EH (cell line): ENCODE measurements at places on chromosomes 6 and 20.

DNA sequence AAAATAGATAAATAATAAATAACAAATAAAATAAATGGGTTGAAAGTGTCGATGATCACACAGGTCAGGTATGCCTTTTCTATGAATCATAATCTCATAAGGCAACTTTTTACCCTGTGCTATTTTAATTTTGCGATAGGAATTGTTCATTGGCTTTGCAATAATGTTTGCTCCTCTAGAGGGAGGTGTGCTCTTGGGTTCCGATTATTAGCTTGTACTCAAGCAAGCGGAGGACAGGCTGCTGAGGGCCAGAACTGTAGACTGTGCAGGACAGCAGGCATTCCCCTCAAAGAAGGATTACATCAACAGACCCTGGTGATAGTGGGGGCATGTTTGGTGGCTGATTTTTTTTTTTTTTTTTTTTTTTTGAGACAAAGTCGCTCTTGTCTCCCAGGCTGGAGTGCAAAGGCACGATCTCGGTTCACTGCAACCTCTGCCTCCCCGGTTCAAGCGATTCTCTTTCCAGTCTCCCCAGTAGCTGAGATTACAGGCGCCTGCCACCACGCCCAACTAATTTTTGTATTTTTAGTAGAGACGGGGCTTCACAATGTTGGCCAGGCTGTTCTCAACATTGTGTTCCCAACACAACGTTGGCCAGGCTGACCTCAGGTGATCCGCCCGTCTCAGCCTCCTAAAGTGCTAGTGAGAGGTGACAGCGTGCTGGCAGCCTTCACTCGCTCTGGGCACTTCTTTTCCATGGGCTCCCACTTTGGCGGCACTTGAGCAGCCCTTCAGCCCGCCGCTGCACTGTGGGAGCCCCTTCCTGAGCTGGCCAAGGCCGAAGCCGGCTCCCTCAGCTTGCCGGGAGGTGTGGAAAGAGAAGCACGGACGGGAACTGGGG is 35.6 kb downstream of the RIOK1 start:
- DNase-seq = peak; percentile 48

GRCh38 chr6:129497481-129498441 is 212.2 kb downstream of the ARHGAP18 start:
- DNase-seq = peak; percentile 86

GRCh38 chr6:22601984-22602383 is 32.6 kb downstream of the HDGFL1 start:
- no peak for DNase-seq

- DNase-seq = peak; percentile 83
Measured at GRCh38 chr20:1375515-1375914, 17.3 kb downstream of the FKBP1A start.

GRCh38 chr20:3470627-3471396 is at the start of gene ATRN:
ATRN (plus strand) TSS chr20:3471018; CDS start chr20:3471108, 90 bp downstream.
- DNase-seq = peak; percentile 90

DNA sequence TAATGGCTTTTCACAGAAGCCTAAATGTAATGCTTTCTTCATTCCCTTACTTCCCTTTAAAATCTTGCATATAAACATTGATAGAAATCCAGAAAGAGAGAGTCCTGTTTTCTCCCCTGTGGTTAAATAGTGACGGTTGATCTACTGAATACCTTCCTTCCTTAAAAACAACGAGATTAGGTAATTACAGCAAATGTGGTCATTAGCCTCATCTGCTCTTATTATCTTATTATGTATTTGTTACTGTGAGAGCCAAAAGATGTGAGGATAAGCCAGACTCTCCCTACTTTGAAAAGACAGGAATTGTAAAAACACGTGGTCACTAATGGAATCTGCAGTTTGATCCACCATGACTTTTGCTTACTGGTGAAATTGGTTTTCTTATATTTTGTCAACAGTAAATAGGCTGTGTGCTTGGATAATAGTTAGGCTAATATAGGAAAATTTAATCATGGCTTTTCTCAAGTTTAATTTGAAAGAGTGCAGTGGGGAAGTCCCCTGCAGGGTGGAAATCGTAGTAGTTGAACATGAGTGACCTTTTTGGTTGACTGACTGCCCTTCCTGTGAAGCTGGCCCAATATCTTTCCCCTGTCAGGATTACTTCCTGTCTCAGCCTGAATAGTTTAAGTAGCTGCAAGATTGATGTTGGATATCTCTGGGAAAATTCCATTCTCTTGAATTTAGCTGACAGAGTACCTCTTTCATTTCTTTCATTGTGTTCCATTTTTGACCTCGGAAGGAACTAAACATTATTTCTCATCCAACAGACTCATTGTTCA is 62.8 kb downstream of the JARID2 start:
- DNase-seq = peak; percentile 61

DNA sequence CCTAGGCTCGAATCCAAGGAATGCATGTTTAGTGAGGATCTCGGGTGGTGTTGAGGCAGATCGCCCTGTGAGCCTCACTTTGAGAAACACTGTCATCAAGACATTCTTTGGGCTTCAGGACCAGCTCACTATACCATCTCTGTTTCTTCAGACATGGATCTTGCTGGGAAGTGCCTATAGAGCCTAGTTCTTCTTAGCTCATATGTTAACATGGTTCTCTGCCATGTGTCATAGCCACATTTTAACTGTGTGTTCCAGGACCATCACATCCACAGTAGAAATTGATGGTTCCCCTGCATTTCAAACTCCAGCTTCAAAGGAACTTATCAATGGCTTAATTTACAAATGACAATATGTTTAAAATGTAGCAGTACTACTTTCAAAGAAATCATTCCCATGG is 57.4 kb downstream of the NOX3 start:
- DNase-seq = no peak

DNA sequence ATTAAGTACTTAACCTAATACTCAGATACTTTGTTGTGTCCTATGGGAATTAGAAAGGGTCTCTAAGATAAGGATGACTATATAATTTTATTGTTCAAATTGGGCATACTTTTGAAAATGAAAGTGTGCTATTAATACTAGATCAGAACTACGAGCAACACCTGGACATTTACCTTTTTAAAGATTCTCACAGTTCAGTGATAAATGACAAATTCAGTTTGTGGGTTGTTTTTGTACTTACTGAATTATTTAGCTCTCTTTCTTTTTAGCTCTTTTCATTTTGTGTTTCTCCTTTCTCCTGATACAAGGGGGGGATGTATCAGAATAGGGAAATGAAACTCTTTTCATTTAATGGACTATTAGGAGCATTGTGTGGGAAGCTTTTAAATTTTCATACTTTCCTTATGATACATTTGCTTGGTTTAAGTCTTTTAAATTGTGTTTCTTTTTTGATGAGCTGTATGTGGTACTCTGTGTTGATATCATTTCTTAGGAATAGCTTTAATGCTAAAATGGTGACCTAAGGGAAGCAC is 47.5 kb downstream of the PHF3 start:
- no peak for DNase-seq

GRCh38 chr6:111110036-111110435 is 22.7 kb downstream of the SLC16A10 start:
- DNase-seq = no peak

DNA sequence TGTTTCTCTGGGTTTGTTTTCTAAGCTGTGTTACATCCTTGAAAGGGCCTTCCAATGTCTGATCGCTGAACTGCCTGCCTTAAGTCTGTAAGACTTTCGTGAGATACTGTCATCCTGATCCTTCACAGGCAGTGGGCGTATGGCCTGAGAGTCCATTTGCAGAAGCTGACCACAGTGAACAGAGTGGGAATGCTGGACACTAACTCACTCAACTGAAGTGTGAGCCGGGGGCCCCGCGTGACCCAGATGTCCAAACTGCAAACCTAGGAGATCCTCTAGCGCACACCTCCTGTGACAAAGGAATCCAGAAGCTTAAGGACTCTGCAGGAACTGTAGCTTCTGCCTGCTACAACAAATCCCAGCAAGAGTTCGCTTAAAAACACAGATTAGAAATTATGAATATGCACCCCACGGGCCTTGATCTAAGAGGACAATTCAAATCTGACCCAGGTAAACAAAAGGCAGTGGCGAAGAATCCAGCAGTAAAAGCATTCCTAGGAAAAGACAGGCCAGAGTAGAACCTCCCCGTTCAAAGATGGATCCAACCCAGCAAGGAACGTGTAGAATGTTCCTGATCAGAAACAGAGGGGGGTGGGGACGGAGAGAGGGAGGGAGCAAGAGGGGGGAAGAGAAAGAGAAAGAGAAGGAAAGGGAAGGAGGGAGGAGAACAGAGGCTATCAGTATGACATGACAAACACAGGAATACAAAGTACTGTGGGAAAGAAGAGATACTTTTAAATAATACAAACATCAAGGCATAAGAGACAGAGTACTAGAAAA is 135.0 kb upstream of the AFDN start:
- no peak for DNase-seq

- no peak for DNase-seq
Measured at GRCh38 chr6:108285381-108285780, 9.5 kb upstream of the AFG1L start.

DNA sequence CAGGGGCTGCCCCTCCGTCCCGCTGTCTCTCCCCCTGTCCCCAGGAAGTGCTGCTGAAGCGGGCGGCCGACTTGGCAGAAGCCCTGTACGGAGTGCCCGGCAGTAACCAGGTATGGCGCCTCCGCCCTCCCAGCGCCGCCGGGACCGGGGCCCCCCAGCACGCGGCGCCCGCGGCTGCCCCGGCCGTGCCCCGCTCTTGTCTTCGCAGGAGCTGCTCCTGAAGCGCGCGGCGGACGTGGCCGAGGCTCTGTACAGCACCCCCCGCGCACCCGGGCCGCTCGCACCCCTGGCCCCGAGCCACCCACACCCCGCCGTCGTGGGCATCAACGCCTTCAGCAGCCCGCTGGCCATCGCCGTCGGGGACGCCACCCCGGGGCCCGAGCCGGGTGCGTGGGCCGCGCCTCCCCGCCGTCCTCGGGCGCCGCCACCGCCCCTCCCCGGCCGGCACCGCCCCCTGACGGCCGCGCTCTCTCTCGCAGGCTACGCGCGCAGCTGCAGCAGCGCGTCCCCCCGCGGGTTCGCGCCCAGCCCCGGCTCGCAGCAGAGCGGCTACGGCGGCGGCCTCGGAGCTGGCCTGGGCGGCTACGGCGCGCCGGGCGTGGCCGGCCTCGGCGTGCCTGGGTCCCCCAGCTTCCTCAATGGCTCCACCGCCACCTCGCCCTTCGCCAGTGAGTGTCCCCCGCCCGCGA is 48.4 kb downstream of the CPXM1 start:
- DNase-seq = peak; percentile 16

DNA sequence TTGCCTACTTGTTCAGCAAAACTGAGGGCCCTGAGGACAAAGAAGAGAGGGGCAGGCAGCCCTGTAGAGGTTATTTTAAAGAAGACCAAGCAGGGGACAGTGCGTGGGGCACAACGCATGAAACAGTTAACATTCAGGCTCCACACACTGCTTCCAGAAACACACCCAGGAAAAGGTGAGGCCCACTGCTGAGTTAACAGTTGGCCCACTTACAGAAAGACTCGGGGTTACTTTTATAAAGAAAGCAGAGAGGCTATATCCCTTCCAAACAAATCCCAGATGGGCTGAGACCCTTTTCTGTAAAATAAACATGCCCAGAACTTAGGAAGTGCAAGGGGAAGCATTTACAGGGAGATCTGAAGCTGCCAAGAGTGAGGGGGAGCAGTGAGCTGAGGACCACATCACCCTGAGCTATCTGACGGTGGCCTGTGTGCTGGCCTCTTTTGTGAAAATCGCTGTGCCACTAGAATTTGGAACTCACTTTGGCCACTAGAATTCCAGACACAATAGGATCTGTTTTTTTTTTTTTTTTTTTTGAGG is 49.8 kb upstream of the SSTR4 start:
- no peak for DNase-seq

GRCh38 chr6:165708985-165709576 is 46.0 kb upstream of the PDE10A start:
- no peak for DNase-seq

GRCh38 chr6:13507306-13507860 is 20.0 kb upstream of the GFOD1 start:
- DNase-seq = no peak

- DNase-seq = no peak
Measured at GRCh38 chr6:7404546-7404945, 14.9 kb downstream of the RIOK1 start.

GRCh38 chr6:149727793-149728498 is 10.0 kb upstream of the LATS1 start:
- no peak for DNase-seq

- DNase-seq = peak; percentile 77
Measured at GRCh38 chr6:27503436-27504030, 30.6 kb upstream of the ZNF184 start.

DNA sequence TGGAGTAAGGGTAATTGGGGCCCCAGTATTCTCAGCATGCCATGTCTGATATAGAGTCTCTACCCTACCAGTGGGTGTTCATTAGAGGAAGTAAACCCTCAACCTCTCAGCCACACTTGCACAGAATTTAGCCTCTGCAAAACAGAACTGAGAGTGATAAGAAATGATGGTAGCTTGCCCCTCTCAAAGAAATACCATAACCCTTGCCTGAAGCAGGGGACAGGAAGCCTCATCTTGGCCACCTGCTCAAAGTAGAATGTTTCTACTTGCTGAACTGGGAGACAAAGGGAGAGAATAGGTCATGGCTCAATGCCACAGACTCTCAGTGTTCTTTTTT is 33.7 kb downstream of the SPTLC3 start:
- no peak for DNase-seq

DNA sequence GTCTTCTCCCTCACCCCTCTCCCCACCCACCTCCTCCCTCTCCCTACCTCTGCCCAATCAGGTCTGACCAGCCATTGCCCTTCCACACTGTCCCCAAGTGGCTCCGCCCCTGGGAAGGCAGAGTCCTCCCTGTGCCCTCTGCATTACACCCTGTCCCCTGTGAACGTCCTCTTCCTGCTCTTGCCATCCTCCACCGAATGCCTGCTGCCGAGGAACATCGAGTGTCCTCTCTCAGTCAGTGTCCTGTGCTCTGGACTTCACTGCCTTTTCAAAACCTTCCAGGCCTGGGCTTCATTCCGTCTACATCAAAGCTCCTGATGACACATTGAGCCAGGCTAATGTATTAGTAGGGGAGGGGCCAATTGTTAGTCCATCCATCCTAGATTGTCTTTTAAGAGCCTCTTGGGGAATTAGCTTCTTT is 3.3 kb upstream of the PACSIN1 start:
- DNase-seq = peak; percentile 63

DNA sequence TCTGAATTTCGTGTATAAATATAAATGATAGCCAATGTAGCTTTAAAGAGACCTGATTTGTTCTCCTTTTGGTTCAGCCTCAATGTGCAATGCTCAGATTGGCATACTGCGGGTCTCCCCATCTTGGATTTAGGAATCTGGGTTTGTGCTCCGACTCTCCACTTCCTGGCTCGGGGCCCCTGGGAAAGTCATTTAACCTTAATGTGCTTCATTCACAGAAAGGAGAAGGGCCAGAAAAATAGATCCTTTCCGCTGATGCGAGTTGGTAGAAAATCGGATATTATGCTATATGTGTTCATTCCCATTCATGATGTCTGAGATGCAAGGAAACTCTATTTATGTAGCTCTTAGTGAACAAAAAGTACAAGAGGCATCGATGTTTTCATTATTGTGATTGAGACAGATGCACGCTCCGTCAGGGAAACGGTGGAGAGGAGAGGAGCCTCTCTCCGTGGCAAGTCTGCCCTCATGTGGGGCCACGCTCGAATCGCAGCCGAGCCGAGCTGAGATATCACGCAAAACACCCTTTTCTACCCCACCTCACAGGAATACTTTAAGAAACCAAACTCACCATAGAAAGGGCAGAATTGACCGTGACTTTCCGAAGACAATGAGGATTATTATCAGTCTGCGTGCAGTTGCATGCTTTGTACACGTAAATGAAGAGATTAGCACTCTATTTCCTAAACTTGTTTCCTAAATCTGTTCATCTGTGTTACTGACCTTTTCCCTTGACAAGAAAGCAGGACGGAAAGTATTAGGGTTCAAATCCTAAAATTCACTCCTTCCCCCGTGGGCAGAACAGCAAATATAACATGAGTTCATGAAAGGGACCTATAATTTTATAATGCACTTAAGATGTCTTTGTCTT is 136.6 kb downstream of the COL9A1 start:
- DNase-seq = peak; percentile 40
